ENCODE measurements at places on chromosomes 11 and 22. TPM values are rescaled to one million over a fixed set of nuclear protein-coding genes. Genes with fewer than 3 reads are reported as not detected.

DNA sequence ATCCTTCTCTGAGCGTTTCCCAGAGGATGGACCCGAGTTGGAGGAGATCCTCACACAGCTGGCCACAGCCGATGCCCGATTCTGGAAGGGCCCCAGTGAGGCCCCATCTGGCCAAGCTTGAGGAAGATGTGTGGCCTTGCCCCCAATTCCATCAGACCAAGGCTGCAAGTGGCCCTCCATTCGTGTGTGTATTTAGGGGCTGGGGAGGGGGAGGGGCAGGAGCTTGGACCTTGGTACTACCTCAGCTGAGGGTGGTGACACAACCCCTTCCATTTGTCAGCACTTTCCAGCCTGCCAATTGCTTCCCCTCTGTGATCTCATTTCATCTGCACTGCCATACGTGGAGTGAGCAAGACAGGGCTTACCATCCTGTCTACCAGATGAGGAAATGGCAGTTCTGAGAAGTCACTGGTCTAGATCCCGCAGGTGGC lies 1.3 kb upstream of the BBS1 start:
- no peak for ATAC-seq

- ATAC-seq, result no peak
Observed at GRCh38 chr11:92920331-92920730, 49.1 kb upstream of the MTNR1B start.

CRELD2 gene
- 25.5 TPM for total RNA-seq

DNA sequence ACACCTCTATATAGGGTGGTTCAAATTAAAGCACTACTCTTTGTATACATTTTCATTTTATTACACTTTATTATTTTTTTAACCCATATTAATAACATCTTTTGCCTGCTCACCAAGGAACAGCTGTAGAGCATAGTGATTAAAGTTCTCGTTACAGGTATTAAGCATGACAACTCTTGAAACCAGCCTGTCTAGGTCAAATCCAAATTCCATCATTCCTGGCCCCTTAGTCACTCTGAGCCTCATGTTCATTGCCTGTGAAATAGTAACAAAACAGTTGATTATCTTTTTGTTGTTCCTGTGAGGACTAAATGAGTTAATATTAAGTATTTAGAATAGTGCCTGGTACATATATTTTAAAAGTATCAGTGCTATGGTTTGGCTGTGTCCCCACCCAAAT lies 334.5 kb downstream of the RAB38 start:
- ATAC-seq, result peak; percentile 42

DNA sequence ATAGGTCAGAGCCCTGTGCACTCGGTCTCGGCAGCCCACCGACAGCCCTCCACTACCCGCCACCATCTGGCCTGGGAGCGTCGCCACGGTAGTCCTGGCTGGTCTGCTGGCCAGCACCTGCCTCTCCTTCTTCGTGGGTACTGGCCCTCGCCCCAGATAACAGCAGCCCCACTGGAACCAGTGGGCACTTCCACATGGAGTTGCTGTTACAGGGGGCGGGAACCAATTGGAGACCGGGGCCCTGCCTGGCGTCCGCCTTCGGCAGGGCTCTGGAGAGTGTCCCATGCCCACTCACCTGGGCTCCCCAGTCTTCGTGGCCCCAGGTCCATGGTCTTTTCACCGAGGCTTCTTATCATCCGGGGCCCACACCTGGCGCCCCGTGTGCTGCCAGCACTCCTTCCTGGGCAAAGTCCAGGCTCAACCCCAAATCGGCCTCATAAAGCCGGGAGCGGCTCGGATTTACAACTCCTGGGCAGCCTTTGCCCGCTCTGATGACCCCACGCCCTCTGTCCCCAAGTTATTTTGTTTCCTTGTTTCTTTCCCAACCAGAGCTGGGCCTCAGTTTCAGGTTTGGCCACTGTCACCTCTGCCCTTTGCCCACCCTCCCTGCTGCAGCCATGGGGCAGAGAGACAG lies 12.9 kb upstream of the EHD1 start:
- no peak for ATAC-seq

LAYN gene
- total RNA-seq, result 1.9 TPM

OR4D10 gene
- total RNA-seq, result not detected

DNA sequence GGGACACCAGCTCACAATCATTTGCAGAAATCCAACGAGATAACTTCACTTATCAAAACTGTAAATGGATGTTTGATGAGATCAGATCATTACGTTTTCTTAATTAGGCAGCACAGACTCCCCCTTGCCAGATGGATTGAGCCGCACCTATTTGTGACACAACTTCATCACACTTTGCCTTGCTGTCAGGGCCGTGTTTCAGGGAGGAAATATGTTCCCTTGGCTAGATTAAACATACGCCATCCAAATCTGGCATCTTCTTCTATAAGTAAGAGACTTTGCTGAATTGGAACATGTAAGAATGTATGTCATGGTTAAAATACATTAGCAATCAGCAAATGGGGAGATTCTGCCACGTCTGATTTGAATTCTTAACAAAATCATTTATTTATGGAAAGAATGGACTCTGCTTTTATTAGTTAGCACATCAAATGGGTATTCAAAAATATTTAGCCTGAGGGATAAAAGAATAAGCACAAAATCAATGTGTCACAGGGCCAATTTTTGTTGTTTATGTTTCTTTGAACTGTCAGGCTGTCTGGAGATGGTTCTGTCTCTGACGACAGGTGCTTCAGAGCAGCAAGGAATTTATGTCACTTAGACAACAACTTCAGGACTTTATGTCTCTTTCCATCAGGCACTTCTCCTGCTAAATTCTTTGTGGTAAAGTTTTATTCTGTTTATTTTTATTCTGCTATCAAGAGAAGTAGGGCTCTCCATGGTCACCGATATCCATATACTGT lies 326.1 kb upstream of the NCAM1 start:
- ATAC-seq, result no peak

OR51I1 gene
- not detected for total RNA-seq

DNA sequence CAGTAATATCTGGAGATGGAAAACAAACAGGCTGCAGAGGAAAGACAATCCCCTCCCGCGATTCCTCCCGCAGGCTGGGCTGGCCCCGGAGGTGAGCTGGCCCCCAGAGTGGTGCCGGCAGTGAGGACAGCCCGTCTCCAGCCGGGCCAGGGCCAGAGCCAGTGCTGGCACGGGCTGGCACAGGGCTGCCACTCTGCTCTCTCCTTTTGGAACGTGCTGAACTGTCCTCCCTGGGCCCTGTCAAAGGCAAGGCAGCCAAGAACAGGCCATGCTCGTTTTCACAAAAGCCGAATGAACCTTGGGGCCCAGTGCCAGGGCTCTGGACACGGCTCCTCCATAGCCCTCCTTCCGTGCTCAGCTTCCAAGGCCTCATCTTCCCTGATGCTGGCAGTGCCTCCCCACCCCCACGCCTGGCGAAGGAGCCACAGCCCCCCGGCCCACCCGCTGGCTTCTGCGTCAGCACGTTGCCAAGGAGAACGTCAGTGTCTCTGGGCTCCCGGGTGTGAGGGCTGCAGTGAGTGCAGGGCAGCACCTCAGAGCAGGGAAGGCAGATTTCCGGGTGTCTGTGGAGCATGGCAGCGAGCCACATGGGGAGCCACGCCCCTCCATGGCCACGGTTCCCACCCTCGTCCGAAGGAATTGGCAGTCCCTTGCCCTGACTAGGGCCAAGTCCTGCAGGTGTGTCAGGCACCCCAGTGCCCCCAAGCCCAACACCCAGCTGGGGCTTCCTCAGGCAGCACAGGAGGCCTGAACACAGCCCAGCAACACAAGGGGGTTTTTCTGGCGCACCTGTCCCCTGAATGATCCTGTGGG lies 28.6 kb downstream of the GNAZ start:
- ATAC-seq, result no peak

PSMA1 gene
- 106 TPM for total RNA-seq

TSPAN32 gene
- total RNA-seq, result not detected

GRCh38 chr22:46147471-46148267 lies 2.7 kb upstream of the PPARA start:
- ATAC-seq, result no peak

DNA sequence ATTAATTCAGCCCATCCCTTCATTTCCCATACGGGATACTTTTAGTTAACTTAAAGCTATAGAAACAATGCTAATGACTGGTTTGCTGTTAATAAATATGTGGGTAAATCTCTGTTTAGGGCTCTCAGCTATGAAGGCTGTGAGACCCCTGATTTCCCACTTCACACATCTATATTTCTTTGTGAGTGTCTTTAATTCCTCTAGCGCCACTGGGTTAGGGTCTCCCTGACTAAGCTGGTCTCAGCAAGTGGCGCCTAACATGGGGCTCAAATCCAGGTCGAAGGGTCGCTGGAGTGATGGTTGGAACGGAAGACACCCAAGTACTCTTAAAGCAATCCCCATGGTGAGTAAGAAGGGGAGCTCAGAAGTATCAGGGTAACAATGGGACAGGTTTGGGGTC lies 14.4 kb upstream of the OOSP1 start:
- no peak for ATAC-seq

ENTHD1 gene
- total RNA-seq, result not detected

DNA sequence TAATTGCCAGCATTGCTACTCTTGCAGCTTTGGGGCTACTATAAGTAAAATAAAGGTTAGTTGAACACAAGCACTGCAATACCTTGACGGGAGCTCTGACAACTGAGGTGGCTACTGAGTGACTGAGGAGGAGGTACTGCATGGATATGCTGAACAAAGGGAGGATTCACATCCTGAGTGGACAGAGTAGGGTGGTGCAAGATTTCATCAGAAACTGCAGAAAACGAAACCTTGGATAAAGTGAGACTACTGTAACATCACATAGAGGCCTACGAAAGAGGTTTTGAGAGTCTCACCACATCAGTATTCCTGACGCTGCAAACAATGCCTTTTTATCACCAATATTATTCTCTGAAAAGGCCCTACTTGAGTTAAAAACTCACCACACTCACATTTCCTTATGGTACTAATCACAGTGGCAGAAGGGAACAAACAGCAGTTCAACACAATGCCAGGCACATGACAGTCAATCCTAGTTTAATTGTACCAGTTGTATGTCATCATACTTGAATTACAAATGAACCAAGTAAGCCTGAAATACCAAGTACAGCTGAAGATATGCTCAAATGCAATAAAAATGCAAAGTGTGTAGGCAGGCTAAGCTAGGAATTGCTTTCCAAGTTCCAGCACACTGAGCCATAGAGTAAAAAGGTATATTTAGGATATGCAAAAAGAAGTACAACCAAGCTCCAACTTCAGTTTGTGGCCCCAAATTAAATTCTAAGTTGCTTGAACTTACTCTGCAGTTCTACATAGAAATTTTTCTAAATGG lies 4.0 kb upstream of the GPR83 start:
- ATAC-seq, result no peak

DNA sequence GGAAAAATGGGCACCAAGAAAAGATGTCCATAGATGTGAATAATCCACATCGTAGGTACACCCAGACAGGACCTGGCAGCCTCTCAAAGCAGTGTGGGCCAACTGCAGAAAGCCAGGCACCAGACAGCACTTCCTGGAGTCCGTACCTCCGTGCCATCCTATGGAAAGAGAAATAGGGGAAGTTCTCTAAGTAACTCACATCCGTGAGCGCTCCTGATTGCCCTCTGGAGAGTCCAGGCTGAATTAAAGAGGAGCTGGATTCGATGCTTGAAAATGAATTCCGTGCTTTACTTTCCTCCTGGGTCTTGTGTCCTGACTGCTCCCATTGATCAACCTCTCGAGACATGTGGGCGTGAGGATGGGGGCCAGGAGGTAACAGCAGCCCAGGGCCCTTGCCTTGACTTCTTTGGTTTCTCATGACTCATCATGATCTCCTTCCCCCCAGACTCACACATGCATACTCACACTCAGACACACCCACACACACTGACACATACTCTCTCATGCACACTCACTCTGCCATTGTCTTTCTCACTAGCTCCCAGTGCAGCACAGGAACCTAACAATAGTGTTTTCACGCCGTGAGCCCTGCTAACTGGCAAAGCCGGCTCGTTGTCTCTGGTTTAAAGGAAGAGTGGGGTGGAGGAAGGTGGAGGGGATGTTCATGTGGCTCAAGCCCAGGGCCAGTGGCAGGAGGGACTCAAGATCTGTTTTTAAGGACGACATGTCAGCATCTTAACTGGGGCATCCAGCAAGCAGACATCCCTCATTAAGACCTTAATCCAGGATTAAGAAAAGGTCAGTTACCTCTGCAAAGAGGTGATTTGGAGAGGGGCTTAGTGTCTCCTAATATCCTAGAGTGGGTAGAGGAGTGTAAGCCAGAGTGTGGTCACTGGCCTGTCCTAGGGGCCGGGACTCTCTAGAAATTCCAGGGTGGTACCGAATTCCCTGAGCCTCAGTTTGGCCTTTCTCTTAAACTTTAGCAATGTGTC lies 104.2 kb downstream of the SCN3B start:
- ATAC-seq, result peak; percentile 74

GGTLC2 gene
- not detected for total RNA-seq

ACCSL gene
- not detected for total RNA-seq

ALX4 gene
- not detected for total RNA-seq

TRPM5 gene
- not detected for total RNA-seq

RBMXL2 gene
- total RNA-seq, result not detected

SPA17 gene
- 6.8 TPM for total RNA-seq

- ATAC-seq, result no peak
Observed at GRCh38 chr11:105245781-105246315, 106.3 kb upstream of the CARD18 start.

DNA sequence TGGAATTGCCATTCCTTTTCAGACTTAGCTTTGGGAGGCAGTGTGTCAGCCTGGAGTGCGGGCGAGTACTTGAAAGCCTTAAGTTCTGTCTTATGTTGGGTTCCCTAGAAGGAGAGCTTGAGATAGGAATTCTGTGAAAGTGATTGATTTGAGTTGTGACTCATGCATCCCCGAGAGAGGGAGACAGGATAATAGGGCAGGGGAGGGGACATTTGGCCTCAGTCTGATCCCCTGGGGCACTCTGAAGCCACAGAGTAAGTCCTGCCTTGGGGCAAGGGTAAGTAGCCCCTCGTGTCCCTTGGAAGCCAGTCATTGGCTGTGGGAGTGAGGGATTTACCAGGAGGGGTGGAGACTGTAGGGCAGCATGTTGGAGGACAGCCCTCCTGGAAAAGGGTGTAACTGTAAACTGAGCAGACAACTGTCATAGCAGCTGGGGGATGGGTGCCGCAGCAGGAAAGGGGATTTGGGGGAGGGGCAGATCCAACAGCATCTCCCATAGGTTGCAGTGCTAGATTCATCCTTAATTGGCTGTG lies 44.0 kb downstream of the KIAA1671 start:
- no peak for ATAC-seq

CD3G gene
- 0.76 TPM for total RNA-seq

- no peak for ATAC-seq
Observed at GRCh38 chr22:46701262-46701661, 36.8 kb downstream of the CERK start.

DNA sequence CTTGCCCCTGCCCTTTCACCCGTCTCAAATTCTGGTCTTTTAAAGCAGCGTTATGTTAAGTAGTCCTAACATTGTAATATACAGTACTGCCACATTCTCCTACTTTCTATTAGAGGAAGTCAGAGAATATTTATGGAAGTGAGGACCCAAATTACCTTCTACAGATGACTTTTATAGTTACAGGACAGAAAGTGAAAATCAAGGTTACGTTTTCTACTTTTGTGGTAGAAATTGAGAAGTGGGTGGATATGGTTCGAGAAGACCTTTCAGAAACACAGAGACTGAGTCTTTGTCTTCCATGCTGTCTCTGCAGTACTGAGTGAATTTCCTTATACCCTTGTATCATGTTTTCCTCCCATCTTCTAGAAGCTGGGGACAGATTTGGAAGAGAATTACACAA lies 17.1 kb downstream of the SC5D start:
- ATAC-seq, result no peak

- no peak for ATAC-seq
Observed at GRCh38 chr22:17397756-17398547, 28.7 kb downstream of the CECR2 start.

PRR5L gene
- 2.1 TPM for total RNA-seq

GRCh38 chr11:112453601-112454577 lies 193.2 kb upstream of the PLET1 start:
- ATAC-seq, result peak; percentile 48

All from esophagus mucosa (tissue), 1 donor.